ENCODE measurements at places on chromosomes 12 and 14.

DNA sequence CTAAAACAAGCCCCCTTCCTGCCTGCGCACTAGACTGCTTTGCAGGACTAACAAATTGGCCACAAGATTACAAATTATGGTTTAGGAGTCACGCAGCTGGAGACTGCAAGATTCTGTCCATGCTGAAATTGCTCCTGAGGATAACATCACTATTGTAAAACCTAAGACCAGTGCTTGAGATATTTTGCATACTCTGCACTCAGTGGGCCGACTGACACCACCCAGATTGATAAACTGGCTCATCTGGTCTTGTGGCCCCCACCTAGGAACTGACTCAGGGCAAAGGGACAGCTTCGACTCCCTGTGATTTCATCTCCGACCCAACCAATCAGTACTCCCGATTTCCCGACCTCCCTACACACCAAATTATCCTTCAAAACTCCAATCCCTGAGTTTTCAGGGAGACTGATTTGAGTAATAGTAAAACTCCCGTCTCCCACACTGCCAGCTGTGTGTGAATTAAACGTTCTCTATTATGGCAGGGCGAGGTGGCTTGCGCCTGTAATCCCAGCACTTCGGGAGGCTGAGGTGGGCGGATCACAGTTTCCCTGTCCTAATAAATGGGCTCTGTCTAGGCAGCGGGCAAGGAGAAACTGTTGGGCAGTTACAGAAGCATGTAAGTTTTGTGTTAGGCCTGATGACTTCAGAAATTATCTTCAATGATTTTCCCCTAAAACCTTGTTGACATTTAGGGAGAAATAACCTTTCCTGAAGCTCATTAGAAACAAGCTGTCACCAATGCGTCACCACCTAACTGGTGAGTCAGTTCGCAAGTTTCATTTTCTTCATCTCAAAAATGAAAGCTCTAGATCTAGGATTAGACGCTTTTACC lies 5.3 kb upstream of the UBC start:
- no peak for DNase-seq

DNA sequence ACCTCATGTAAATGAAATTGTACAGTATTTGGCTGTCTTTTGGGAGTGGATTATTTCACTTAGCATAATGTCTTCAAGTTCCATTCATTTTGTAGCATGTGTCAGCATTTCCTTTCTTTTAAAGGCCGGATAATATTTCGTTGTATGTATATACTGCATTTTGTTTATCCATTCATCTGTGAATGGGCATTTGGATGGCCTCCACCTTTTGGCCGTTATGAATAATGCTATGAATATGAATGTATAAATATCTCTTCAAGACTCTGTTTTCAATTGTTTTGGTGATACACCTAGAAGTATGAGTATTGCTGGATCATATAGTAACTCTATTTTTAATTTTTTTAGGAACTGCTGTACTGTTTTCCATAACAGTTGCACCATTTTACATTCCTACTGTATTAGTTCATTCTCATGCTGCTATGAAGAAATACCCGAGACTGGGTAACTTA lies 164.9 kb downstream of the DYRK2 start:
- peak; percentile 16 for DNase-seq

- DNase-seq, result no peak
These were observed 187.5 kb downstream of the RBM19 start for GRCh38 chr12:113778432-113779132.

DNA sequence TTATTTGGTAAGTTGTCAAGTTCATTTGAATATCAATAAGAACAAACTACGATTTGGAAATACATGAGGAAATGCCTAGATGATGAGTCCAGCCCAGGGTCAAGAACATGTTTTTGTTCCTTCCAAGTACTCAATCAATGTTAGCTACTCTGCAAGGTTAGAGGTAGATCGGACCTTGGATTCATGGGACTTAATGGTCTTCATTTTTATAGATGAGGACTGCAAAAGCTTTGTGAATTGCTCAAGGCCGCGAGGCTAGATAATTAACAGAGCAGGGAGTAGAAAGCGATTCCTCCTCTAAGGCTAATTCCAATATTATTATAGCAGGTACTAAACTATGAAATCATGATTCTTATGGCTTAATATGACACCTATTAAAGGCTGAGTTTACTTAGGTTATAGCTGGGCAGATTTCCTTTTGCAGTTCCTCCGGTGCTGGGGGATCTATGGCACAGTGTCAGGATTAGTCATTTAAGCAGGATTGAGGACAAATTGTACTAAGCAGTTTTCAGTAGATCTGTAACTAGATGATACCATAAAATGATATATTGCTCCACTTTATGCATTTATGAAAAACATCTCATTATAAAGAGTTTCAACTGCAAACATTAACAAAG lies 19.8 kb downstream of the NR1H4 start:
- no peak for DNase-seq

DNA sequence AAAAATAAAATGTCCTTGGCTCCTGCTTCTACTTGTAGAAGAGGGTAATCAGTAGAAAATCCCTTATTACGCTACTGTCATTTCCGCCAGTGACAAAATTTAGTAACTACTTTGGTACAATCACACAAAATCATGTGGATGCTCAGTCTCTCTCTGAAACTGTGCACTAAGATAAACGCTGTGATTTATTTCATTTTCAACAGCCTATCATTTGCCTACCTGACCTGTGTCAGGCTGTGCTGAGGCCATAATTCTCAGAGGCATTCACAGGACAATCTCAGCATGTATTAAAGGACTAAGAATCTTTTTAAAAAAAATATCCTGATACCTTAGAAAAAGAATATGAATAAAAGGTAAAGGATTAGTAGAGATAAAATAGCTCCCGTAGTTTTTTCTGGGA lies 226.0 kb downstream of the RASSF9 start:
- no peak for DNase-seq

DNA sequence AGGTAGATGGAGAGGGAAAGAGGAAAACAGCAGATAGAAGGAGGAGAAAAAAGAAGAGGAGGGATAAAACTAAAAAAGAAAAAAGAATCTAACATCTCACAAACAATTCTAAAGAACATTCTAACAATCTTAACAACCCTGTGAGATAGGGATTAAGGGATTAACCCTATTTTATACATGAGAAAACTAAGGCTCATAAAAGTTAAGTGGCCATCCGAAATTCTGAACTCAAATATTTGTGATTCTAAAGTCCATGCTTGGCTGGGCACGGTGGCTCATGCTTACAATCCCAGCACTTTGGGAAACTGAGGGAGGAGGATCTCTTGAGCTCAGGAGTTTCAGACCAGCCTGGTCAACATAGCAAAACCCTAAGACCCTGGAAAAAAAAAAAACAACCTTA lies 13.1 kb downstream of the KIF21A start:
- DNase-seq, result no peak

DNA sequence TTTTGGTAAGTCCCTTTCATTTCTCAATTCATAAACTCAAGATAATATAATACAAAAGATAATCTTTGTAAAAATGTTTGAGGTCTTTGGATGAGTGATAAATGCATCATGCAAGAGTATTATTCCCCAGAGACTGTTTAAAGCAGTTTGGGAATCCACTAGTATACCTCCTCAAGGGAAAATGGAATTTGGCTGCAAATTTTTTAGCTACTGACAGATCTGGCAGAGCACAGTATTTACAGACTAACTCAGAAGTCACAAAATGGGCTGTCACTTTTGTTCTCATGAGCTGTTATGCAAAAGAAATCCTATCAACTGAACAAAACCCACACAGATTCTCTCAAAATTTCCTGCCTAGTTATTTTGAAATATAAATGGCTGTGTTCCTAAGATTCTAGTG lies 9.9 kb downstream of the SPIC start:
- no peak for DNase-seq

DNA sequence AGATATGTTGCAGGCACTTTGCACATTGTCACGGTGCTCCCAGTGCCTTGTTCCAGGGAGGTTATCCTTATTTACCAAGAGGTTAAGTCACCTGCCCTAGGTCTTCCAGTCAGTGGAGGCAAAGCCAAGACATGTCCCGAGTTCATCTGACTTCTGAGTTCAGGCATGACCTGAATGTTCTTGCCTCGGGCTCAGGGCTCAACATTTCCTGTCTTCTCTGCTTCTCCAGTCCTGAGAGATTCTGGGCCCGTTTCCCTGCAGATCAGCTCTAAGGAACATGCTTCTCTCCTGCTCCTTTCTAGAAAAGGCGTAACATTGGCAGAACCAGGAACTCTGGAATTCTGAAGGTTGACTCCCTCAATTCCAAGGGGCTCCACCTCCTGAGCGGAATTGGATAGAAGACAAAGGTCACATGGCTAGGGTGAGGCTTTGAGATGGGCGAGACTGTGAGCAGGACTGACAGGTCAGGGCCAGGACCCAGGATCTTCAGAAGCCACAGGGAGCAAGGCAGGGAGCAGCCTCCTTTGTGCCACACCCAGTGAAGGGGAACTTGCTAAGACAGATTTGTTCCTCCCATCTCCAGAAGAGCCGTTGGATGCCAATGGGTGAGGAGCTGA lies 19.9 kb downstream of the BDKRB2 start:
- no peak for DNase-seq

DNA sequence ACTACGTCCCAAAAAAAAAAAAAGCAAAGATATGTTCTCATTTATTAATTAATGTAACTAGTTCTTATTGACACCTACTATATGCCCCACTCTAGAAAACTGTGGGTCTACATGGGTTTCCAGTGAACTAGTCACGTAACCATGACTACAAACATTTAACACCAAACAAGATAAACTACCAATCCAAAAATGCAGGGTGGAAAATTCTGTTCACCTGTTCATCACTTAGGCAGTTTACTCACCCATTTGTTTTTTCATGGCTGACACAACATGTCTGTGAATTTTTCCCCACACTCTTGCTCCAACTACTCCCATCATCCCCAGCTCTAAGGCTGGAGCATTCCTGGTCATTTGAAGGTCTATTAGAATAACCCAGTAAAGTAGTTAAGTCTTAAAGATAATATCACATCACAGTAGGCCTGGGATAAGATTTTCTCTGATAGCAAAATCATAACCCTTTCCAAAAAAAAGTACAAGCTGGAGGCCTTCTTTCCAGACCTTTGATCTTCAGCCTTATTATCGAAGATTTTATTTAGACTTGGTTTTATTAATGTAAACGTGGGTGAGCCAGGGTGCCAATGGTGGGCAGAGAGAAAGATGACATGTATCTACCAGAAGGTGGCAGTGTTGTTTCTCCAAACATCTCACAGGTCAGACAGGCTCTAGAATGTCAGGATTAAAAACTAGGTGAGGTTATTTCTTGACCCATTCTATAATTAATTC lies 61.6 kb upstream of the DAAM1 start:
- peak; percentile 51 for DNase-seq

GRCh38 chr12:27015730-27016076 lies 1.5 kb upstream of the TM7SF3 start:
- DNase-seq, result no peak

DNA sequence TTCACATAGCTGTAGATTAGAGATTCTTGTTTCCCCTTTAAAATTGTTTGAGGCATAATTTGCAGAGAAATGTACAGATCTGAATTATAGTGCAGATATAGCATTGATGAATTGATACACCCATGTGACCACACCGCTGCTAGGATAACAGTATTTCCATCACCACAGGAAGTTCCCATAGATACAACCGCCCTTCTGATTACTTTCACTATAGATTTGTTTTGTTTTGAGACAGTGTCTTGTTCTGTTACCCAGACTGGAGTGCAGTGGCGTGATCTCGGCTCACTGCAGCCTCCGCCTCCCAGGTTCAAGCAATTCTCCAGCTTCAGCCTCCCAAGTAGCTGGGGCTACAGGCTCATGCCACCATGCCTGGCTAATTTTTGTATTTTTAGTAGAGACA lies 8.8 kb upstream of the ASPG start:
- DNase-seq, result no peak
